ENCODE measurements at places on chromosomes 7 and 10.

- no peaks in the 10 kb centered on the region for H3K27me3 ChIP-seq
- H3K4me3 ChIP-seq = no peak overlapping the region
- H3K27ac ChIP-seq = no peak overlapping the region
- H3K4me1 ChIP-seq = no peaks in the 10 kb centered on the region
- DNase-seq = no peak
Observed at GRCh38 chr7:41476460-41476803, 226.5 kb downstream of the INHBA start.

GRCh38 chr7:44101303-44101965 is 2.7 kb upstream of the AEBP1 start:
- no peak overlapping the region for H3K27ac ChIP-seq
- no peaks in the 10 kb centered on the region for H3K36me3 ChIP-seq
- peaks cover 40% of the 10 kb centered on the region for H3K4me1 ChIP-seq
- no peak overlapping the region for H3K4me3 ChIP-seq

DNA sequence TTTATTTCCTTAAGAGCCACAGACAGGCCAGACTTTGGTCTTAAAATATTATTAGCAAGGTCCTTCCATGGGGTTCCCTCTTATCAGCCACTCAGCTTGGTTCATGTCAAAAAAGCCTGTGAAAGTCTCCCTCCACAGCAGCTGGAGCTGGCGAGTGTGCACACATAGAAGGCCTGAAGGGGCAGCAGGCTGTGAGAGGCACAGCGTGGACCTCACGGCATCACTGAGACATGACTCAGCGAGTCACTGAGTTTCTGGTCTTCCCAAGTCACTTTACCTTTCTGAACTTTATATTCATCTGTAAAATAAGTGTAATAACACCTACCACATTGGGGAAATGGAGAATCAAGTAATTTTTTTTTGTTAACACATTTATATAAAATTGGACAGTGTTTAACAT is 8.7 kb downstream of the TAF3 start:
- H3K4me3 ChIP-seq = no peak overlapping the region
- H3K27ac ChIP-seq = peak overlapping the region; percentile 42
- DNase-seq = no peak
- H3K4me1 ChIP-seq = peaks cover 17% of the 10 kb centered on the region
- peaks cover 36% of the 10 kb centered on the region for H3K36me3 ChIP-seq

DNA sequence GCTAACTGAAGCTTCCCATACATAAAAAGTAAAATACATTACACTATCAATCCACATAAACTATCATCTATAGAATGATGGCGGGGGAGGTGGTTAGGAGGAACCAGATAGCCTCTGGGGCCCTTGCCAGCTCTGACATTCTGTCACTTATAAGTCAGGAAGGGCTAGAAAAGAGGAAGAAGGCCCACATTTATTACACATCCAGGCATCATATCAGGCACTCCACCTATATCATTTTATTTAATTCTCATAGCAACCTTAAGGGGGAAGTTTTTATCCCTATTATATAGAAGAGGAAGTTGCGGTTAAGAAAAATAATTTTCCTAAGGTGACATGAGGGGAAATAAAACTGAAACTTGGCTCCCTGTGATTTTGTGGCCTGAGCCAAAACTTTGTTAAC is 29.9 kb downstream of the HEPACAM2 start:
- H3K27me3 ChIP-seq = peaks cover 30% of the 10 kb centered on the region
- no peaks in the 10 kb centered on the region for H3K36me3 ChIP-seq
- no peak overlapping the region for H3K27ac ChIP-seq

DNA sequence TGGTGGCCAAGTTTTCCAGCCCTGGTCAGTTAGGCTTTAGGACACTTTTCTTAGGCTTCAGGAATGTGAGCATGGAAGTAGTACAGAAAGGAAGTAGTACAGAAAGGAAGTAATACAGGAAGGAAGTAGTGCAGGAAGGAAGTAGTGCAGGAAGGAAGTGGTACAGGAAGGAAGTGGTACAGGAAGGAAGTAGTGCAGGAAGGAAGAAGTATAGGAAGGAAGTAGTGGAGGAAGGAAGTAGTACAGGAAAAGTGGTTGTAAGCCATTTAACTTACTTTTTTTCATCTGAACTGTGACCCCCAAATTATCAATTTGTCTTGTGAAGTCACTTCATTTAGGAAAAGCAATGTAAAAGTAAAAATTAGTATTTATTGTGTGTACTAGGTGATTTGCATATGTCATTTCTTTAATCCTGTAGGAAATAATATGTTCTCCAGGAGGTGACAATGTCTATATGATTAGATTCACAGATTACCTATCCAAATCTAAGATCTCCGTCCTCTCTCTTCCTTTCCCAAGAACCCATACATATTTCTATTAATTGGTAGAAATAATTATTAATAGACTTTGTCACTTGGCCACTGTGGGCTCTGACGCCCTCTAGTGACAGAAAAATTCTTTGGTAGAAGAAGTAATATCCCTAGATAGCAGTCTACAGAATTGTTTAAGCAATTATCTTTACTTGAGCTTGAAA is 3.9 kb upstream of the FAS start:
- no peak overlapping the region for H3K4me3 ChIP-seq
- H3K4me1 ChIP-seq = peaks cover 40% of the 10 kb centered on the region
- H3K27me3 ChIP-seq = no peaks in the 10 kb centered on the region
- no peaks in the 10 kb centered on the region for H3K36me3 ChIP-seq

GRCh38 chr10:33706191-33706590 is 371.7 kb upstream of the NRP1 start:
- H3K27ac ChIP-seq = no peak overlapping the region
- H3K4me1 ChIP-seq = no peaks in the 10 kb centered on the region
- H3K27me3 ChIP-seq = peaks cover 8% of the 10 kb centered on the region
- no peak for DNase-seq
- no peak overlapping the region for H3K4me3 ChIP-seq

- DNase-seq = no peak
- peaks cover 2% of the 10 kb centered on the region for H3K27me3 ChIP-seq
- no peaks in the 10 kb centered on the region for H3K36me3 ChIP-seq
Observed at GRCh38 chr10:97914171-97914836, 64.7 kb downstream of the GOLGA7B start.

DNA sequence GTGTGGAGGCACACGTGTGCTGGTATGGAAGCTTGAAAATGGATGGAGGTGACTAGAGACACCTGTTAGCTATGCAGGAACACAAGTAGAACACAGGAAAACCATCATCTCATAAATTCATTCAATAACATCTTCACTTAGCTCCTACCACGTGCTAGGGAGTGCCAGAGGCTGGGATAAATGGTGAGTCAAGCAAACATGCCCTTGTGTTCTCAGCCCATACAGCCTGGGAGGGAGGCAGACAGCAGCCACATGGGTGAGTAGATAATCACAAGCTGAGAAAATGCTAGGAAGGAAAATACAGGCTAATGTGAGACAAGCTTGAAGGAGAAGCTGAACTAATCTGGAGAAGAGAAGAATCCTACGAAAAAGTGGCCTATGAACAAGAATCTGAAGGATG is 468.0 kb upstream of the ZMIZ1 start:
- H3K36me3 ChIP-seq = no peaks in the 10 kb centered on the region
- H3K4me3 ChIP-seq = no peak overlapping the region
- DNase-seq = no peak
- peaks cover 9% of the 10 kb centered on the region for H3K4me1 ChIP-seq
- H3K27ac ChIP-seq = no peak overlapping the region

GRCh38 chr7:142563470-142563869 is 185.8 kb upstream of the PRSS1 start:
- peak overlapping the region; percentile 0 for H3K4me3 ChIP-seq
- peaks cover 6% of the 10 kb centered on the region for H3K27me3 ChIP-seq
- H3K27ac ChIP-seq = no peak overlapping the region
- H3K36me3 ChIP-seq = no peaks in the 10 kb centered on the region
- no peak for DNase-seq

DNA sequence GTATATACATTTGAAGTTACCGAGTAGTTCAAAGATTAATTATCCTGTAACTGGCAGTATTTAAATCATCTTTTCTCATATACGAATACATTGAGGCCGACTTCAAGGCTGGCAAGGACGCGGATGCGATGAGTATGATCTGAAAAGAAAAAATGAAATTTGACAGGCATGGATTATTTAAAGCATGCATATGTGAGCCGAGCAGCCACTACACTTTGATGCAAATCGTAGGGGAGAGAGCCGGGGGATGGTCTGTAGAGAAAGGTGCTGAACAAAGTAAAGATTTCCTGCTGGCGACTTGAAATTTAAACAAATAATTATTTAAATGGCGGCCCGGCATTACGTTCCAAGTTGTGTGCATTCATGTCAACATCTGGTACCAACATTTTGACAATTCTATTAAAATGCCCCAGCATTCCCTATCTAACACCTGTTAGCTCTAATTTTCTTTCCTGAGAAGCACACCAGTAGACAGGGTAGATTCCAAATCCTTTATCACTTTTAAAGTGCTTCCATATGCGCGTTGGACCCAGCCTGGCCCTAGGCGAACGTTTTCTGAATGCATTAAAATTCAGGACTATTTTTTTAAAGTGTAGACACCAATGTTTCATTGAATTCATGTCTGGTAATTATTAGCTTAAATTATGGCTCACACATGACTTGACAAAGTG is 188.7 kb downstream of the EMX2 start:
- no peak overlapping the region for H3K27ac ChIP-seq
- no peaks in the 10 kb centered on the region for H3K4me1 ChIP-seq
- peaks cover 37% of the 10 kb centered on the region for H3K27me3 ChIP-seq
- H3K36me3 ChIP-seq = no peaks in the 10 kb centered on the region

DNA sequence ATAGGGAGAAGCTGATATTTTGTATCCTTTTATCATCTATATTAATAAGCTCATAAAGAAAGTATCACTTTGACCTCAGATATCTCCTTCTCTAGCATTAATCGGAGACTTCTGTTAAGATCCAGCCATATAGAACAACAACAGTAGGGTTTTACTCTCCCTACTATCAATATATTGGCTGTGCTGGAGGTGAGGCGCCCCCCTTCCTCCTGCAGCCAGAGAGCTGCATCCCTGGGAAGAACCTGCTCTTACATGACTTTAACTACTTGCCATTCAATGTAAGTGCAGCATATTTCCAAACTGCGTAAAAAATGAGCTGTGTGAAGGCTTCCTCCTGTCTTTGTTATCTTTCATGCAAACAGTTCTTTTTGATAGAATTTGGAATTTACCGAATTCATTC is 247.8 kb downstream of the SDK1 start:
- H3K27me3 ChIP-seq = no peaks in the 10 kb centered on the region
- no peak overlapping the region for H3K27ac ChIP-seq
- H3K4me3 ChIP-seq = no peak overlapping the region
- DNase-seq = no peak
- H3K36me3 ChIP-seq = no peaks in the 10 kb centered on the region
- H3K4me1 ChIP-seq = no peaks in the 10 kb centered on the region

DNA sequence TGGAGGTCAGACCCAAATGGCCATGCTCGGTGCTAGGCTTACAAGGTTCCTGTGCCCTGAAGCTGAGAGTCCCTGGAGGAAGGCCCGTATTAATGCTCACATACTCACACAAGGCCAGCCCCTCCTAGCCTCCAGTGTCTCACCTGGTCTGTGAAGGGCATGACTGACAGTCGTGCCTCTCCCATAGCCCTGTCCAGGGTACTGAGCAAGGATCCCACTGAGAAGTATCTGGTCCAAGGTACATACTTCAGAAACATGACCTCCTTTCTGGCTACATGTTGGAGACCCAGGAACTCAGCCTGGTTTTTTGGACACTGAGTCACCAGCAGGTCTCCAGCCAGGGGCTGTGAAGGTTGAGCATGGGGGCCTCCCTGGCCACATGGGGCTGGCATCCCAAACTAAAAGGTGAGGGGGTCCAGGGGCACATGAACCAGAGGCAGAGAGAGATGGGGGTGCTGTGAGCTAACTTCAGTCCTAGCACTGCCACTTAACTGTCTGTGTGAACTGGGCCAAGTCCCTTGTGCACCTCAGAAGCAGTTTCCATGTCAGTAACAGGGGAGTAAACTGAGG is 17.6 kb upstream of the RASGEF1A start:
- H3K36me3 ChIP-seq = no peaks in the 10 kb centered on the region
- no peak overlapping the region for H3K27ac ChIP-seq
- peaks cover 8% of the 10 kb centered on the region for H3K27me3 ChIP-seq
- peaks cover 28% of the 10 kb centered on the region for H3K4me1 ChIP-seq
- no peak for DNase-seq
